ENCODE measurements at places on chromosomes 2 and 18.

DNA sequence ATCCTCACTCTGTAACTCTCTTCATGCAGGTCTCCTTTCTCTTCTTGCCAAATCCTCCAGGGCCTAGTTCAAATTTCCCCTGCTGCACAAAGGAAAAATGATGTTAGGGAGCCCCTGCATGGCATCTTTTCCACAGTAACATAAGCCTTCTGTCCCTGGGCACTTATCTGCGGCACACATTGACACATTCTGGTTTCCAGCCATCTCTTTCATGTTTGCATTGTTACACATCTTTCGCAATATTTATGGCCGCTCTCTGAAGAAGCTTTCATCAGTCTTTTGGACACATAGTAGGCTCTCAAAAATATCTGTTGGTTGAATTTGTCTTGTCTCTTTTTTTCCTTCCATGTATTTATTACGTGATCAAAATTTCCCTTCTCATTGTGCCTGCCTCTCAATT lies 1806.1 kb upstream of the PIK3C3 start:
- DNase-seq, result no peak

GRCh38 chr18:26981360-26982082 lies 116.0 kb upstream of the AQP4 start:
- peak; percentile 94 for DNase-seq

DNA sequence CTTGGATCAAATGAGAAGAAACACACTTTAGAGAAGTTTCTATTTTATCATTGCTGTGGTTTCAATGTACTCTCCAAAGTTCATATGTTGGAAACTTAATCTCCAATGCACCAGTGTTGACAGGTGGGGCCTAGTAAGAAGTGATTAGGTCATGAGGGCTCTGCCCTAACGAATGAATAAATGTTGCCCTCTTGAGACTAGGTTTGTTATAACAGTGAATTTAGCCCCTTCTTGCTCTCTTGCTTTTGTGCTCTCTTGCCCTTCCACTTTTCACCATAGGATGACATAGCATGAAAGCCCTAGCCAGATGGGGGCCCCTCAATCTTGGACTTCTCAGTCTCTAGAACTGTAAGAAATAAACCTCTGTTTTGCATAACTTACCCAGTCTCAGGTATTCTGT lies 664.8 kb downstream of the DCC start:
- DNase-seq, result no peak

DNA sequence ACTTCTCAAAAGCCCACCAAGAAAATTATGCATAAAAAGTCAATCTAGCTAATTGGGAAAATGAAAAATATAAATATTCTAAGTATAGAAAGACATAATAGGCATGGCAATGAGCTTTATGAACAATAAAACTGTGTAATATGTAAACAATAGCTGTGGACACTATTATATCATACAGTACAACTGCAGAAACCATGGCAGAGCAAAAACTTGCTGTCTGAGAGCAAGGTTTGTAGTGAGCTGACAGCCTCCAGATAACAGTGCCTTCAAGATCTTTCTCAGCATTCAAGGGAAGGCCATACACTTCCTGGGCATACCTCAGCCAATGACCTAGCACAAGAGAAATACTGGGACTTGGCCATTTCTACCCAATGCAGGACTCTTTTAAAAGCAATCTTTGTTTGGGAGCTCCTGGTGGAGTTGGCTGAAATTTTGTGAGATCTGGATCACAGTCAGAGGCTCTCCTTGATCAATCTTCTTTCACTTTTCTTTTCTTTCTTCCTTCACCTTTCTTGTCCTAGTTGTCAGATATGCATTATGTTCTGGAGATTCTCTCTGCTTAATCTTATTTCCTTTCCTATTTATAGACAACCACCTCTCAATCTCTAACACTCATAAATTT lies 427.2 kb upstream of the UBE2E3 start:
- DNase-seq, result no peak

Measured in NCI-H1417 (cell line).